ENCODE measurements at places on chromosomes 3 and 15. TPM values are rescaled to one million over a fixed set of nuclear protein-coding genes. Genes with fewer than 3 reads are reported as not detected.

The DNASE1L3 gene
- not detected for total RNA-seq

The GABRG3 gene
- total RNA-seq = not detected

The FES gene
- total RNA-seq = 1.0 TPM

The GOLGA8G gene
- not detected for total RNA-seq

Data from A549 treated with CpdA at 1 μM for 4 hours (cell line).